ENCODE measurements at places on chromosomes 1 and 21.

DNA sequence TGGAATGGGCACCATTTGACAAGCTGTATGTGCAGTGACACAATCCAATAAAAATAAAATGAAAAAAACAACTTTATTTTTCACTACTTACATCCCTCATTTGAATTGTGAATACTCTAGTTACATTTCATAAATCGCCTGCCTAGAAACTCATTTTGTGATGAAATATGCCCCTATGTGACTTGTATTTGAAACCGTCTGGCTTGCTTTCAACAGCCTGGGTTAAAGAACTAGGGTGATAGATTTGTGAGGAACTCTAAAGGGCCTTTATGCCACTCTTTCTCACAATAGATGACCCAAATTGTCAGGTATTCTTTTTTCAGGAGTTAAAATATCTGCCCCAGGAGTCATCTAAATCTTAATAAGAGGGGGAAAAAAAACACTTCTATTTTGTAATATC is 137.9 kb downstream of the DAB1 start:
- DNase-seq = no peak

DNA sequence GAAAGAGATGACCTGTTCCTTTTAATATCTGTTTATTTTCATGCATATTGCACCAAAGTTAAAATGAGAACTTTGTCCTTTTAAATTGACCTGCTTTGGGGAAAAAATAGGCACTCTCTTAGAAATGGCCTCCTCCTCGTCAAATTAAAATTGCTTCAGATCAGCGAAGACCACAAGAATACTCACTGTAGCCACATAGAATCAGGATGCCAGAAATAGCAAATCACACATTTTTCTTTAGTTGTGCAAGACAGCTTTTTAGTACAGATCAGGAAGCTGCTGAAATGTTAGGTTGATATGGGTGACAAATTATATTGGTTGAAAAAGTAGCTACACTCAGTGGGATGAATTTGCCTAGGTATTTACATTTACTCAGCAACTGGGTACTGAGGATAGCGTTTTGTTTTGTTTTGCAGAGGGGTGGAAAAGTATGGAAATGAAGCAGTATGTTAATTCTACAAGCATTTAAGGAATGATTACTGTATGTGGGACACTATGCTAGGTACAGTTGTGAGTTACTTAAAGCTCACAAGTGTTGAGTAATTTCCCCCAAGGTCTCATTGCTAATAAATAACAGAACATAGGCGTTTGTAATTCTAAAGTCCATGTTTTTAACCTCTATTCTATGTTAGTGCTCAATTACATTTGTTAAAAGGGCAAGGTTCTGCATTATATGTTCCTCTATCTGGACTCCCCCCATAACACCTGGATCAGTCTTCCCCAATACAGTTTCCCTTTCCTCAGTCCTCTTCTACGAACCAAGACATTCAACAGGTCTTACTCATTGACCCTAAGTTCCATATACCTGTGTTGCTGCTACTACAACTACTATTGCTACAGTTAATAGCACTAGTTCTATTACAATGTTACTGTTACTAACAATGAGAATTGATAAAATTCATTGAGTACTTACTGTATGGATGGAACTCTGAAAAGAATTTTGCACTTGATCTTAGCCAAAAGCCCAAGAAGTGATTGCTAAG is 99.4 kb upstream of the S1PR1 start:
- DNase-seq = no peak

DNA sequence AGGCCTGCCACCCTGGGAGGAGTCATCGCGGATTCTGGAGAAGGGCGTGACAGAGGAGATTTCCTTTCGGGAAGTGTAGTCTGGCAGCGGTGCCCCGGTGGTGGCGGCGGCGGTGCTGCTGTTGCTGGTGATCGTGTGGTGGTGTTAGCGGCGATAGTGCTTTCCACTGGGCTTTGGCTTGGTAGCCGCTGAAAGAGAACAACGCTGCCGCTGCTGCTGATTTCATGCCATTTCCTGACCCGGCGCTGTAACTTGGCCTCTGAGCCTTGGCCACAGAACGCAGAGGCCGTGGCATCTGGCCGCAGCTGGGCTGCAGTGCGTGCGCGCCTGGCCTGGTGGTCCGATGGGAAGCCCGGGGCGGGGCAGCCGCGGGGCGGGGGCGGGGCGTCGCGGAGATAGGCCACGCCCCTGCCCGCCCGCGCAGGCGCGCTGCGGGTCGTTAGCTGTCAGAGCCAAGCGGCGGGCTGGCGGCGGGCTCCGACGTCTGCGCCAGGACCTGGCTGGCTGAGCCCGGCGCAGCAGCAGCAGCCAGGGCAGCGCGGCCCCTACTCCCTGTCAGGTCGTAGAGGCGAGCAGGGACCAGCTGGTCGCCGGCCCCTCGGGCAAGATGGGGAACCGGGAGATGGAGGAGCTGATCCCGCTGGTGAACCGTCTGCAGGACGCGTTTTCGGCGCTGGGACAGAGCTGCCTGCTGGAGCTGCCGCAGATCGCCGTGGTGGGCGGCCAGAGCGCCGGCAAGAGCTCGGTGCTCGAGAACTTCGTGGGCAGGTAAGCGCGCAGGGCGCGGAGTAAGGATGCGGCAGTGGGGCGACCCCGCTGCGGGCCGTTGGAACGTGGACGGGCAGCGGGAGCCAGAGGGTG is at the start of gene DNM3:
Gene DNM3 (plus strand): TSS at position 449 of the 861 bp plus-strand sequence. CDS start 159 bp downstream, at position 608.
- peak; percentile 72 for DNase-seq

- DNase-seq = peak; percentile 67
These were observed 17.1 kb upstream of the CCDC190 start for GRCh38 chr1:162878000-162878596.

DNA sequence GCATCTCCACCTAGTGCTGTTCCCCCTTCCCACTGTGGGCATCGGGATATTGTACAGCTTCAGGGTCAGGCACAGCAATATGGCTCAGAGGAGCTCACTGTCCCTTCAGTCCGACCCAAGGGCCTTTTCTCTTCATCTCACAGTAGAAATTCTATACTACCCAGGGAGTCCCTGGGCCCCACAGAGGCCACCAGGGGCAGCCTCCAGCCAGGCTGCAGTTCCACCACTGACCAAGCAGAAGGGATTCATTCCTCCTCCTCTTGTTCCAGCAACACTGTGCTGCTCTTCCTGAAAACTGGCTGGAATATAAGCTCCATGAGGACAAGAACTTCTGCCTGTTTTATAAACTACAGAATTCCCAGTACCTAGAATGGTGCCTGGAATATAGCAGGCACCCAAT is 70.5 kb downstream of the CD34 start:
- DNase-seq = no peak

GRCh38 chr1:109620401-109620791 is 759 bp downstream of the AMPD2 start:
- peak; percentile 40 for DNase-seq

- DNase-seq = no peak
These were observed 99.4 kb upstream of the EDEM3 start for GRCh38 chr1:184854036-184854435.

GRCh38 chr1:169921080-169921479 is 27.4 kb upstream of the SCYL3 start:
- no peak for DNase-seq

DNA sequence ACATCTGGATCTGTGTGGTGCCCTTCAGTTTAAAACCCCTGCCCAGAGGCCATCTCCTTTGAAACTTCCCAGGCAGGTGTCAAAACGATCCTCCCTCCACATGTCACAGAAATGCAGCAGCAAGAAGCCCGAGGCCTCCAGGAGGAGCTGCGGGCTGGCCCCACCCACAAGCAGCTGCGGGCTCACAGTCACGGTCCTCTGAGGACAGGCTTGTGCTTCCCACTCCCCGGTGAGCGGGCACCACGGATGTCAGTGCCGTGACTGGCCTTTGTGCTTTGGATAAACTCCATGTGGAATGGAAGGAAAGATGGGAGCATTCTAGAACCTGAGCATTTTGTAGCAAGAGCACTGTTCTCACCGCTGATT is 65.8 kb downstream of the SIK1 start:
- DNase-seq = peak; percentile 50

DNA sequence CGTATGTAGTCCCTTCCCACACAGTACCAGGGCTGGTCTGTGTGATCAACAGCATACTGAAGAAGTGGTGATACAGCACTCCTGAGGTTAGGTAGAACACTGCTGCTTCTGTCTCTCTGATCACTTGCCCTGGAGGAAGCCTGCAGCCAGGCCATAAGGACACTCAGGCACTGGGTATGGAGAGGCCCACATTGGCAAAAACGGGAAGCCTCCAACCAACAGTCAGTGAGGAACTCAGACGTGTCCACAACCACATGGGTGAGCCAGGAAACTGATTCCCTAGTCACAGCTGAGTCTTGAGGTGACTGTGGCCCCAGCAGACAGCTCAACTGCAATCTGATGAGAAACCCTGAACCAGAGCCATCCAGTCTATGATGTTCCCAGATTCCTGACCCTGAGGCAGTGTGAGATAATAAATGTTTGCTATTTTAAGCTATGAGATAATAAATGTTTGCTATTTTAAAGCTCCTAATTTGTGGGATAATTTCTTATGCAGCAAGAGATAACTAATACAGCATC is 62.5 kb downstream of the COQ8A start:
- DNase-seq = no peak

- no peak for DNase-seq
These were observed 18.0 kb upstream of the RCSD1 start for GRCh38 chr1:167611983-167612382.

DNA sequence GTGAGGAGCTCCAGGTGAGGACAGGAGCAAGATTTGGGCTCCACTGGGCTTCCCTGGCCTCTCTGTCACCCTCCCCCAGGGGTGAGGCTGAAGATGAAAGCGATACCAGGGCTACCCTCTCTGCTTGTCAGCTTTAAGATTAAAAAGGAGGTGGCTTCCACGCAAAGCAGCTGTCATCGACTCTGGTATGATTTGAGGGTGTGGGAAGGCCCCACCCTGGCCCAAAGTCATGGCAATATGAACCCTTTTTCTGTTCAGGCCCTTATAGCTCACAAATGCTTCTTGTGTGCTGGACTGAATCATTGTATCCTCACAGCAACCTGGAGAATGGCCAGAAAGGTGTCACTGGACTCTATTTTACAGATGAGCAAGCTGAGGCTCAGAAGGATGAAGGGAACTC is 41.6 kb downstream of the NUAK2 start:
- DNase-seq = peak; percentile 63

- no peak for DNase-seq
These were observed 193.6 kb downstream of the RGS7 start for GRCh38 chr1:241163363-241163762.

- DNase-seq = peak; percentile 26
These were observed 486.9 kb upstream of the USP24 start for GRCh38 chr1:55702064-55702463.

DNA sequence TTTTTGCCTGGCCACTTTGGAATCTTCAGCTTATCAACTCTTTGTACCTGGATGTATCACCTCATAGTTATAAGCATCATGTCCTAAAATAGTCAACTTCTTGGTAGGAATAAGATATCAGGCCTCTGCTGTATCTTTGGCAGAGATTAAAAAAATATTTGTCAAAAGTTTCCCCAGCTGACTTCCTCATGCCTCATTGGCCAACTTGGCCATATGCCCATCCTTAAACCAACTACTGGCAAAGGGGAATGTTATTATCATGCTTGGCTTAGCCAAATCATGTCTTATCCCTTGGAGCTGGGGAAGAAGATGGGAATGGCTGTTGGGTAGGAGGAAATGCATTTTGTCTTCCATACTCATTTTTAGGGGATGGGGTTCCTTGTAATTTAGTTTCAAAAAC is 23.4 kb downstream of the NFASC start:
- DNase-seq = no peak

DNA sequence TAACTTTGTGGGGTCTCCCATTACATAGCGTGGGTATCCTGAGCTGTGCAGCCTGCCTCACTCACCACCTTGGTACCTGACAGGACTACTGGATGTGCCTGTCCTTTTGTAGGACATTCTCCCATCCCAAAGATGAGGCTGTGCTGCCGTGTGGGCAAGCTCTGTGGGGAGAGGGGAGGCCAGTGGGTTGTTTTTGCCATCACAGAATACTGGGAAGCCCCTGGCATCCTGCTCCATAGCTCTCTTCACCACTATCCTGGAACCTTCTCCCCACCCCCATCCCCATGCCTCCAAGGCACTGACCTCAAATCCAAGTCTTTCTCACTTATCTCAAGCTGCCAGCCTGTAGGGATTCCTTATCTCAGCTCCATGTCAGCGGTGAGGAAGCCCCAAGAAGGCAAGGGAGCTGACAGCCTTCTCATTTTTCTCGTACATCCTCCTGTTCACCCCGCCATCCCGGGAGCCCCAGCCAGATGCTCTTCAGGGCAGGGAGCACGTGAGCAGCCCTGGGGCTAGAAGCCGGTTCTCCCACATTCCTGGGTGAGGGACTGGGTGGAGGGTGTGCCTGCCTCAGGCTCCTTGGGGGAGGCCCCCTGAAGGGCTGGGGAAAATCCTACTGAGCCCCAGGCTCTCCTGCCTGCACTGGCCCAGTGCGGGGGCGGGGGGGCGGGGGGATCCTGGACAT is 2.4 kb upstream of the ELF3 start:
- DNase-seq = peak; percentile 92

DNA sequence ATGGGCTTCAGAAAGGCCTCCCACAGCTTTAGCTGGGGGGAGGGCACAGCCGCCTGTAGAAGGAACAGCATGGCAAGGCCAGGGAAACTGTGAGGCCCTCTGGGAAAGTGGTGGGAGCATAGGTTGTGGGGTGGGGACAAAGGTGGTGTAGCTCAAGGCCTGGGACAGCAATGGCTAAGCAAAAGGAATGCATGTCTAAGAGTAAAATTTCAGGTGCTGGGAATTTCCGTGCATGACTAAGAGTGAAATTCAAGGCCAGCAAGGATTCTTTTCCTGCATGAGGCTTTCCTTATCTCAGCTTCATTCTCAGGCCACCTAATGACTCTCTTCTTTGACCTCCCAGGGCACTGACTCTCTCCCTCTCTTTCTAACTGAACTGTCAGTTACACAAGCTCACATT is 86.5 kb upstream of the WNT4 start:
- peak; percentile 87 for DNase-seq

DNA sequence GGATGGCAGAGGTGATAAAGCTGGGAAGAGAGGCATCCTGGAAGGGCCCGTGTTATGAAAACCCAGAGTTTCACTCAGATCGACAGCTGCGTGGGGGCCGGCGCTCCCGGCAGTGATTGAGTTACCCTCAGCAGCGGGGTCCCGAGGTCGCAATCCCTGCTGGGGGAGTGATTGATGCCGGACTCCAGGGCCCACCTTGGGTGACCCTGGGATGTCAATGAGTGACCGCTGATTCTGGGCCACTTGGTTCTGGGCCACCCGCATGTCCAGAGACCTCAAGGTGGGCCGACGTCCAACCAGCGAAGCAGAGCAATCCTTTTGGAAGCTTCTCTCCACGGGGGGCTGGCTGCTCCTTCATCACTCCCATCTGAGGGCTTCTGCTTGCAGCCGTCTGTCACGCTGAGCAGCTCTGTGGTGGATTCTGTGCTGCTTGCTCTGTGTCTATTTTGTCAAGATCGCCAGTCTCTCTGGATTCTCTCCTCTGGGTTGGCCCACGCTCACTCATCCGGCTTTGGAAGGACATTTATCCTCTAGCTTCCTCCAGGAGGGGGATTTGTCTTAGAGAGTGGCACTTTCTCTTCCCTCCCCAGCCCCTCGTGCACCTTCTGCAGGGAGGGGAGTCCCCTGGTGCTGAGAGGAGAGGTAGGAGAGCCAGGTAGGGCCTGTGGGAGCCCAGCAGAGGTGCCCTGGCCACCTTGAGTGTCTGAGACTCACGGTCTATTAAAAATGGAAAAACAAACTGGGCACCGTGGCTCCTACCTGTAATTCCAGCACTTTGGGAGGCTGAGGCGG is 110.9 kb upstream of the C1orf174 start:
- DNase-seq = no peak

- no peak for DNase-seq
These were observed 234.1 kb downstream of the NCAM2 start for GRCh38 chr21:21232320-21232719.

GRCh38 chr1:152044386-152044785 is 7.6 kb upstream of the S100A11 start:
- DNase-seq = no peak
